Sigmoid colon (tissue), 7 donors: ENCODE measurements at places on chromosomes 5 and 9. TPM values are rescaled to one million over a fixed set of nuclear protein-coding genes. Genes with fewer than 3 reads are reported as not detected.

- no peak for DNase-seq
Measured at GRCh38 chr5:39760385-39761198, 335.8 kb upstream of the DAB2 start.

DNA sequence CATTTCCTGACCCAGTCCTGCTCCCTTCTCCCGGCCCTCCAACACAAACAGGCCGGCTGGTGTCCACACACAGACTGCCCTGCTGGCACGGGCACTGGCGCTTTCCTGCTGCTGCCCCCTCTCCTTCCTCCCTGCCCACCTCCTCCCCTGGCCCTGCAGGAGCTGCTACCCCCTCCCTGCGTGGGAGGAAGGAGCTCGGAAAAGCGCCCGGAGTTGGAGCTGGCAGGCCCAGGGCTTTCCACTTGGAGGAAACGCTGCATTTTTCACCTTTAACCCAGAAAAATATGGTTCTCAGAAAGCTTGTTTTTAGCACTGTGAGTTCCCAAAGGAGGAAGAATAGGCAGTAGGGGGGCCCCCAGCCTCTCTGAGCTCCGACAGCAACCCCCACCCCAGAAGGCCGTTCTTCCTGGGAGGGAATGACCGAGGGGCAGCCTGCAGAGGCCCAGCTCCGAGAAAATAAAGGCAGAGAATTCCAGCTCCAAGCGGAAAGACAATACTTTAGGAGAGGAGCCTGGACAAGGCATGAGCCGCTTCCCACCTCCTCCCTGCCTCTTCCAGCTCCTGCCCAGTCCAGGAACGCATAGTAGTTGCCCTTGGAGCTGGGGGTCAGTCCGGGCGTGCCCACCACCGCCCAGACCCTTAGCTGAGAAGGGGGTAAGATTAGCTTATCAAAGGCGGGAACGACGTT is 88.9 kb downstream of the LIFR start:
- DNase-seq, result peak; percentile 84

DNA sequence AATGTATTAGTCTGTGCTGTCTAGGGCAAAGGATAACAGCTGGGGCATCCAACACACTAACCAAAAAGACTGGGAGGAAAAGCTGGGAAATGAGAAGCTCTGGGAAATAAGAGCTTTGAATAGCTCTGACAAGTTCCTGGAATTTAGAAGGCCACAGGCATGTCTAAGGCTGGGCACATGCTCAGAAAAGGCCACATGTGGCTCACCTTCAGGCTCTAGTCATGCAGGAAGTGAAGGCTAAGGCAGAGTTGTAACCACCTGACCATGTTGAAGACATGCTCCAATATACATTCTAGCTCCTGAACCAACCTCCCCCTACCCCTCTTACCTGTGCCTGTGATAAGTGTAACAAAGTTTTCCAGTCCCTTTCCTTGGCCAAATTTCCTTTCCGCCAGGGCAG is 31.7 kb downstream of the CLTA start:
- DNase-seq, result no peak

- no peak for DNase-seq
Measured at GRCh38 chr5:119928974-119929373, 299.6 kb downstream of the FAM170A start.

DNA sequence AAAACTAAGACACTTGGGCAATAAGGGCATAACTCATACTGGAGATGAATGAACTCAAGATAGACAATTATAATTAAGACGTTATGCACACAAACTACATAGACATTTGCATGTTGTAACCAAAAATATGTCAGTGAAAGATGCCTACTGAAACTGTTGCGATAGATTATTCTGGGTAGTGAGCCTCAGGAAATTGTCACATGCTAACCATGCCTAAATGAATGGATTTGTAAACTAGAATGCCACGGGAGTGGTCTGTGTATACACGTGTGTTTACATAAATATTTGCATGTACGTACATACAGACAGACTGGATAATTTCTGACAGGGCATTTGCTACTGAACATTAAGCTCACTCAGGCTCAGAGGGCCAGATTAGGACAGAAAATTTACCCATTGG is 1.2 kb downstream of the NIPSNAP3B start:
- no peak for DNase-seq

DNA sequence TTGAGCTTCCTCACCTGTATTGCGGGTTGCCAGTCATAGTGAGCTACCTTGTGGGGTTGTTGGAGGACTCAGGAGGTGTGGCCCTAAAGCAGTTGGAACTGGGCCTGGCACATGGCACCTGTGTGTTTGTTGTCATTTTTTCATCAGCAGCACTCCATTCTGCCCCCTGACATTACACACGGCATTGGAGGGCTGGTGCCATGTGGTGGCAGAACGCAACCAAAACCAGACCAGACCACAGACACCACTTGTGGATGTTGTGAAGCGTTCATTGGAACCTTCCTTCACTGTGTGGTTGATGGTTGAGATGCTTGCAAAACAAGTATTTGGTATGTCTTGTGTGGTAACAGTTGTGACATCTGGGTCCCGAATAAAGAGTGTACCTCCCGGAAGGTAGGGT is 113.2 kb upstream of the ERCC6L2 start:
- no peak for DNase-seq

- DNase-seq, result no peak
Measured at GRCh38 chr9:8613346-8613825, 813.8 kb upstream of the DMAC1 start.

DNA sequence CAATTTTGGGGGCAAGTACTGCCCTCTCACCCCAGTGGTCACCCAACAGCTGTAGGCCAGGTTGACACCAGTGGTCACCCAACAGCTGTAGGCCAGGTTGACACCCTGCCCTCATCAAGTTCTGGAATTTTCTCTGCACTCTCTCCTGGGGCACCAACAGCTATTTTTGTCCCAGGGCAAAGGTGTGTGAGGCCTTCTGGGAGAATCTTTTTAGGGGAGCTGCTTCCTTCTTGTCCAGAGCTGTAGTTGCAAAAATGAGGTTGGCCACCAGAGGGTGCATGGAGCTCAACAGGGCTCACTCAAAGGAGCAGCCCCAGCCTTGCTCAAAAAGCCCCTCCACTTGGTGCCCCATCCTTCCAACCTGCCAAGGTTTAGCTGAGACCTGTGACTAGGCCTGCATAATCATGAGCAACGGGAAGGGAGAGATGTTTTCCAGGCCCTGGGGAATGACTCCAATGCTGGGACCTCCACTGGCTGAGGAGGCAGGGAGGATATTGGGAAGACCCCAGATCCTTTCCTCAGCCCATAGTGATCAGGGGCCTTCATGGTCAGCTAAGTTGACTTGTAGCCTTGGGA is 10.6 kb upstream of the P4HA2 start:
- peak; percentile 84 for DNase-seq

DNA sequence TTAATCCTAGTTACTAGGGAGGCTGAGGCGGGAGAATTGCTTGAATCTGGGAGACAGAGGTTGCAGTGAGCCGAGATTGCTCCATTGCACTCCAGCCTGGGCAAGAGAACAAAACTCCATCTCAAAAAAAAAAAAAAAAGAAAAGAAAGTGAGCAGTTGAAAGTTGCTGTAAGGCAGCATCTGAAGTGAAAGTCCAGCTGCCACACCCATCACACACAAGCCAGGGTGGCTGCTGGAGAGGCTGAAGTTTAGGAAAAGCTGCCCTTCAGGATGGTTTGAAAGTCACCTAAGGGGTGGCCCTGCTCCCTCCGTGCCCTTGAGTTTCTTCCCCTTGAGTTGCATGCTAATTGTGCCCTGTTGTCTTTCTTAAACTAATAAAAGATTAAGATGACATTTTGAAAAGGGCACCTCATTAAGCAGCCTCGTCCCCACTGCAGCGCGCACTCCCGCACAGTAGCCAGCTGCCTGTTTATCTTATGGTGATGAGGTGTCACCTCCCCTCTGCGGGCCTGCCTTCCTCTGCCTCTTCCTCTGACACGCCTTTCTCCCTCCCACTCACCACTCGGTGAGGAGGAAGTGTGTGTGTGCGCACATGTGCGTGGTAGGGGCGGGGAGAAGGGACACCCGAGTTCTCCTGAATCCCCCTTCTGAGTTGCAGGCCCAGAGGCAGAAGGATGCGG is 104.2 kb upstream of the PANK3 start:
- no peak for DNase-seq

DNA sequence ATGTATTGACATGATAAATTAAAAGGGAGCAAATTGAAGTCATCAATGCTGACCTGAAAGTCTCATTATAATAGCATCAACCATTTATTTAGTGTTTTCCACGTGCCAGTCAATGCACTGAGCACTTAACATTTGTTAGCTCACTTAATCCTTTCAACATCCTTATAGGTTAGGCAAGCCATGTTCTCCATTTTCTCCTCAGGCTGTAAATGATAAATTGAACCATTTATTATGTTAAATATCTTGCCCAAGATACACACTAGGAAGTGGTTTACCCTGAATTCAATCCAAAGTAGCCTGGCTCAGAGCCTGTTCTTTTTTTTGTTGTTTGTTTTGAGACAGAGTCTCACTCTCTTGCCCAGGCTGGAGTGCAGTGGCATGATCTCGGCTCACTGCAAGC is 25.0 kb upstream of the SNX2 start:
- DNase-seq, result no peak

DNA sequence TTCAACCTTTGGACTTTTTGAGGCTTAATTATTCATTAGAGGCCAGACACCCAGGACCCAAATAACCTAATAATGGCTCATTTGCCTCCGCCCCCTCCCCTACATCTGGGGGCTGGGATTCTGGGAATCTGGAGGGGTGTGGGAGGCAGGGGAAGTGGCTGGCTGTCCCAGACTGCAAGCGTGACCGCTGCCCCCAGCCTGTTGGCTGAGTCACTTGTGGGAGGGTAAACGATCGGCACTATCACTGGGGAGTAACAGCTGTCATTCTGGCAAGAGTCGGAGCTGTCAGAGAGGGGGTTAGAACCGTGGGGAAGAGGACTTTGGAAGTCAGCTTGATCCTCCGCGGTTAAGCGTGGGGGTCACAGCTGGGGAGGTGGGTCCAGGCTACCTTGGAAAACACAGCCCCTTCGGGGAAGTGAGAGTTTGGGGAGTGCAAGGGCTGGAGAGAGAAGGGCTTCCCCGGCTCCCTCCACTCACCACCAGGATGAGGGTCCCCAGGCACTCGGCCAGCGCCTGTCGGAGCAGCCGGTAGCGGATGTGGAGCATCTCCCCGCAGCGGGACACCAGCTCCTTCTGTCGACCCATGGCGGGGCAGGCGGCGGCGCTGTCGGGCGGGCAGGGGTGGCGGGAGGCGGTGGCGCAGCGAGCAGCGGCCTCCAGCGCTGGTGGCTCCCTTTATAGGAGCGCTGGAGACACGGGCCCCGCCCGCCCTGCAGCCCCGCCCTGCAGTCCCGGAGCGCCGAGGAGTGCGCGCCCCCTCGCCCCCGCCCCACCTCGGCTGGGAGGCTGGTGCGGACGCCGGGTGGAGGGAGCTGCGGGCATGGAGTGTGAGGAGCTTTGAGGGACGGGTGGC is at the start of gene AQP3:
TSS of gene AQP3 (minus strand) at position 648 of the 853 bp plus-strand sequence. CDS start at position 585, 63 bp downstream.
- peak; percentile 80 for DNase-seq

- no peak for DNase-seq
Measured at GRCh38 chr9:14339746-14340145, 25.8 kb upstream of the NFIB start.

GRCh38 chr5:3853362-3853761 is 257.7 kb downstream of the IRX1 start:
- DNase-seq, result no peak

GRCh38 chr5:156124708-156125107 is 202.3 kb upstream of the SGCD start:
- DNase-seq, result no peak

- no peak for DNase-seq
Measured at GRCh38 chr9:9538766-9539165, 1074.0 kb downstream of the PTPRD start.

- DNase-seq, result no peak
Measured at GRCh38 chr5:153674356-153674755, 183.9 kb downstream of the GRIA1 start.

- peak; percentile 93 for DNase-seq
Measured at GRCh38 chr9:98998441-98999151, 54.9 kb downstream of the COL15A1 start.

DNA sequence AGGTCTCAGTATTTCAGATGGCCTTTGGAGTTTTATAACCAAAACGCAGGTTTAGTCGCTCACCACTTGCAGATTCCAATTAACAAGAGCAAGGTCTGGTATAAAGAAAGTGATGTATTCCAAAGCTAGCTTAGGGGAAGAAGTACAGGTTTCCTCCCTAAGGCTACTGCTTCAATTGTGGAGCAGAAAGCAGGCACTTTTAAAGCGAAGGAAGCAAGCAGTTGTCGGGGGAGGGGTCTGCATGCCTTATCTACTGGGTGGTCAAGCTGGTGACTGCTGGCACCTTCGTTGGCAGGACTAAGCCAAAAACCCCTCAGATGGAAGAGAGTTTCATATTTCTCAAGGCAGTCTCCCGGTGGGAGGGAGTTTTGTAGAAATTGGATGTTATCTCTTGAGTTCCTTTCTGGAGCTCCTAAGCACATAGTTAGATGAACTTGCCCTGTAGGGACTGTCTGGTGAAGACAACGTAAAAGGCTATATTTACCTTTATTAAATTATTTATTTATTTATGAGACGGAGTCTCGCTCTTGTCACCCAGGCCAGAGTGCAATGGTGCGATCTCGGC is 1.6 kb upstream of the TMEM245 start:
- no peak for DNase-seq

GRCh38 chr5:61130289-61130688 is 32.0 kb downstream of the SMIM15 start:
- DNase-seq, result no peak

DNA sequence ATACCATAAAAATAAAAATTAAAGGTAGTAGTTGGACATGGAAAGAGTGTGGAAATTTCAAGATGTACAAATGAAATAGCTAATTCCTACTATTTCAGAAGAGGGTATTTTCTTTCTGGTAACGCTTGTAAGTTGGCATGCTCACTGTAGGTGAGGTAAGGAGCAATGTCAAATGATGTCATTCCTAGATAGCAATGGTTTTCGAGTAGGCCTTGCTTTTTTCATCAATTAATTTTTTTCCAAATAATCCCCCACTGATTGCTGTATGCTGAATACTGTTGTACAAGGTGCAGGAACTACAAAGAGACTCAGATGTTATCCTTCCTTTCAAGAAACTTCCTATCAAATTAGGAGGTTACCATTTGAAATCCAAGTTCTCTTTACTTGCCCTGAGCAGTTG is 928 bp upstream of the SELENOP start:
- no peak for DNase-seq

The TLR4 gene
- 4.2 TPM for polyA plus RNA-seq

The NMUR2 gene
- not detected for polyA plus RNA-seq

The OR1L6 gene
- polyA plus RNA-seq, result not detected

The BTNL9 gene
- polyA plus RNA-seq, result 0.46 TPM

The DBH gene
- 0.01 TPM for polyA plus RNA-seq

The SPATA6L gene
- 2.4 TPM for polyA plus RNA-seq

The NEUROG1 gene
- polyA plus RNA-seq, result not detected

The LHX3 gene
- polyA plus RNA-seq, result not detected

The PKN3 gene
- polyA plus RNA-seq, result 1.6 TPM
